ENCODE measurements at places on chromosomes 2 and 18.

GRCh38 chr2:643334-643733, 33.9 kb downstream of the TMEM18 start:
- no peak for DNase-seq

DNA sequence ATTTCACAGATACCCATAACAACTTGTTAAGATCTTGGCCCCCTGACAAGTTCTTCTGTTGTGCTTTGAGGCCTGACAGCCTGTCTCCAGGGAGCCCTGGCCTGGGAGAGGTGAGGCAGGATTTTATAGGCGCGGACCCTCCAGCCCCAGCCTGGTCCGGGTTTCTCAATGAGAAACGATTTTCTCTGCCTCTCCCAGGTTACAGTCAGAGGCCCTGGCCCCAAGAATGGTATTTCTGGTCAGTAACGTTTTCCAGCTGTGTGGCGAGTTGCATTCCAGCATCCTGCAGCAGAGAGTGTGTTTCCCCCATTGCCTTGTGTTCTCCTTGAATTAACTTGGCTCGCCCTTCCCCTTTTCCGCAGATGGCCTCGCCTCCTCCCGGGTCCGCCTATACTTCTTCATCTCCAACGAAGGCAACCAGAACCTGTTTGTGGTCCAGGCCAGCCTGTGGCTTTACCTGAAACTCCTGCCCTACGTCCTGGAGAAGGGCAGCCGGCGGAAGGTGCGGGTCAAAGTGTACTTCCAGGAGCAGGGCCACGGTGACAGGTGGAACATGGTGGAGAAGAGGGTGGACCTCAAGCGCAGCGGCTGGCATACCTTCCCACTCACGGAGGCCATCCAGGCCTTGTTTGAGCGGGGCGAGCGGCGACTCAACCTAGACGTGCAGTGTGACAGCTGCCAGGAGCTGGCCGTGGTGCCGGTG, 3.0 kb downstream of the INHBB start:
- no peak for DNase-seq

GRCh38 chr18:65876310-65876709, 125.5 kb downstream of the CDH7 start:
- no peak for DNase-seq

DNA sequence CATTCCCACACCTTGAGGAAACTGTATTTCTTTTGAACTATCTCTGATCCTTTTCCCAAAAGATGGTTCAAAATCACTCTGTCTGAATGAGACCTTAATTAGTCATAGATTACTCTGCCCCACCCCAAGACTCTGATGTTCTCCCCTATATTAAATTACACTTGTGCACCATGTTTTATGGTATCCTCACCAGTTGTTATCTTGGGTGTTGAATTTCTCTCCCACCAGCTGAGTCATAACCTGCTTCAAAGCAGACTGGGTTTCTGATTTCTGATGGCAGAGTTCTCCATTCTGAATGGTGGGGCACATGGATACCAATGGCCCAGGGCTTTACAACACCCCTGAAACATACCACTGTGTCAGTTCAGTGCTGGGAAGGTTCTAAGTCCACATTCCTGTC, 15.0 kb downstream of the CDH20 start:
- no peak for DNase-seq

- no peak for DNase-seq
These were observed 19.9 kb downstream of the GEMIN6 start for GRCh38 chr2:38797953-38798352.

- DNase-seq, result no peak
These were observed 42.6 kb upstream of the MAP3K20 start for GRCh38 chr2:173033084-173033483.

DNA sequence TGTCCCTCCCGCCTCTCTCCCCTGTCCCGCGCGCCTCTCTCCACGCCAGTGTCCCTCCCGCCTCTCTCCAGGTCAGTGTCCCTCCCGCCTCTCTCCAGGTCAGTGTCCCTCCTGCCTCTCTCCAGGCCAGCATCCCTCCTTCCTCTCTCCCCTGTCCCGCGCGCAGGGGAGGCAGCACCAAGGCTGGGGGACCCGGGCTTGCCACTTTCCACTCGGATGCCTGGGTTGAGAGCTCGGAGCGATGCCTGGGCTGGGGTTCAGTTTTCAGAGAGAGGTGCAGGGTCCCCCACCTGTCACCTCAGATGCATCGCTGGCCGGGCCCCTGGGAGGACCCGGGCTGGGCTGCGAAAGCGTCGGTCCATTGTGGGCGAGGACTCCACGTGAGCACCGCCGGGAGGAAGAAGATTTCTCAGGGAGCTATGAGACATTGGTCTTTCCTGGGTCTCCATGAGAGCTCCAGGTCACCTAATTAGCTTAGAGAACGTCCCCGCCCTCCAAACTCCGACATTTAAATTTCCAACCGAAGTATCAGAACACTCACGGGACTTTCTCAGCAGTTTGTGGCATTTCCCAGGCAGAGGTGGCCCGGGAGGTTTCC, 2.1 kb downstream of the FBLN7 start:
- no peak for DNase-seq

GRCh38 chr2:191311627-191312026, 66.4 kb downstream of the MYO1B start:
- DNase-seq, result no peak

GRCh38 chr2:178870703-178871102, 63.5 kb upstream of the TTN start:
- DNase-seq, result no peak

DNA sequence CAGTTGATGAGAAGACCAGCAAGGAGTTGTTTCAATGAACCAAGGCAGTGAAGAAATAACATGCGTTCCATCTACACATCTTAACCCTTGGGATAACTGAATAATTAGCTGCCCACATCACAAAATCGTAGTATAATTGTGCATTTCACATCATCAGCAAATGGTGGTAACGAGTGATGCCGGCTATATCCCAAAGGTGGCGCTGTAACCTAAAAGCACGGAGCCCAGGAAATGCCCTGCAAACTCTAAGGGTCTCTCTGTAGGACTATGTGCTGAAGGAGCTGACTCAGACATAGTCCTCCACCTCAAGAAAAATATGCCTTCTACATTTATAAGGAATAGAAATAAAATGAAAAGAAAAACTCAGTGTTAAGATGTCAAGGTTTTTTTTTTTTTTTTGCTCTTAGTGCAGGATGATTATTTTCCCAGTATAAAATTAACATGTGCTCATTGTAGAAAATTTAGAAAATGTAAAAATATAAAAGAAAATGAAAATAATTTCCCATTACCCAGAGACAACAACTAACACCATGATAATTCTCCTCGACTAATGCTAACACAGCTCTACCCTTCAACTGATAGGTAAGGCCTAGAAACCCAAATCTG, 23.1 kb upstream of the DSG3 start:
- no peak for DNase-seq

- peak; percentile 59 for DNase-seq
These were observed 323.9 kb downstream of the XIRP2 start for GRCh38 chr2:167212014-167212648.

- DNase-seq, result no peak
These were observed 87.0 kb upstream of the CXCR4 start for GRCh38 chr2:136204971-136205370.

DNA sequence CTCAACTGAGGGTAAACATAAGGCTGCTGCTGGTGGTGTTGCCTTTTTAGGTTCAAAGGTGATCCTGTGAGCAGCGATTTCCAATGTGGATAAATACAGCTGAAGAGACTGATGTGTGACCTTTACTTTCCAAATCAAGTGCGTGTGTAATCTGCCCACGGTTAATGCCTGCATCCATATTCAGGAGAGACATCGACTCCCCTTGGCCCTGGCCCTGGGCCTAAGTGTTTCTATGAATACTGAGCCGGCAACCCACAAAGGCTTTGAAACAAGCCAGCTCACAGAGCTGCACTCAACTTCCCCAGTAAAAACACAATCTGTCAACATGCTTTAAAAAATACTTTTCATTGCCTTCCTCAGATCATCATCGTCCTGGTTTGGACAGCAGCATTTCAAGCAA, 1026.6 kb downstream of the TMEM182 start:
- no peak for DNase-seq

GRCh38 chr2:47056868-47057686, 98.0 kb downstream of the STPG4 start:
- no peak for DNase-seq

- no peak for DNase-seq
These were observed 948 bp upstream of the GATA6 start for GRCh38 chr18:22168360-22168921.

DNA sequence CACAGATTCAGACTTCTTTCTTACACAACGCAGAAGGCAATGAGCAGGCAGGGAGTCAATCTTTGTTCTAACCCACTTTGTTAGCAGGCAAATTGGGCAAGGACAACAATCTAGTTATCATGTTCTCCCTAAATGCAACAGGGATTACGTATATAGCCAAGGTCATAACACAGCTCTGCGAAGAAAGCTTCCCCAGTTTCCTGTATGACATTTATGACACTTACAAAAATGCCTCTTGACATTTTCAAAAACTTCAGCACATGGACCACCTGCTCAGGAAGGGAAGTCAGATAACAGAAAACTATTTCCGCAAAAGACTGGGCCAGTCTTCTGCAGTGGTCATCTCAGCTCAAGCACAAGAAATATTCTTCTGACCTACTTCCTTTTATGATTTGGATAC, 106.1 kb downstream of the IRS1 start:
- no peak for DNase-seq

- no peak for DNase-seq
These were observed 165.9 kb upstream of the STON1 start for GRCh38 chr2:48364100-48364499.

DNA sequence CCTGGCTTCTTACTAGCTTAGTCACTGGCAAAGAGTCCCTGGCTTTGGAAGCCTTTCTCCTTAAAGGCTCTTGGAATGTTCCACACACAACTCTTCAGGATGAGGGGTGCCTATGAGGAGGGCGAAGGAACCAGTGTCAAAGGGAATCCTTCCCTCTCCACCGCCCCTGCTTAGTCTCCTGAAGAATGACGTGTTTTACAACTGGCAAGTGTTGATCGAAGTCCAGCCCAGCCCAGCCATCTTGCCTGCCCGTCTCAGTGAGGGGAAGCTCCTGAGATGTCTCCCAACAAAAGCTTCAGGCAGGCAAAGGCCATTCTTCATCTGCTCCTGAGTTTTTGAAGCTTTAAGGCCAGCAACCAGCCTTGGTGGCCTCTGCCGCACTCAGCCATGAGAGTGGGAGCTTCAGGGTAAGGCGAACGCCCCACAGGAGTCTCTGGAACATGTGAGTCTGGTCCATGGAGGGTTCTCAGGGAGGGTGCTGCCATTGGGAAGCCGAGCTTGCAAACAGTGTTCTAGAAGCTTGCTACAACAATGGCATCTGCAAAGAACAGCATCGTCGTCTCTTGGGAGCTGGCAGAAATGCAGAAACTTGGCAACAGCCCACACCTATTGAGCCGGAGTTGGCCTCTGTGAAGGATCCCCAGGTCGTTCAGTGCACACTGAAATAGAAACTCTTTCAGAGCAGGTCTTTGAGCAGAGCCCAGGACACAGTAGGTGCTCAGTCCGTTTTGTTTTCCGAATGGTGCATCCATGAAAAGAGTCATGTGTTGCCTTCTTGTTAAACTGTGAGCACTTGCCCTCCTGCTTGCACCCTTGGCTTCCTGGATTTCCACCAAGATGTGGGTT, 220.7 kb downstream of the SEPTIN10 start:
- no peak for DNase-seq

All from NCI-H2029 treated with DMSO at 0.1 percent for 48 hours (cell line).